ENCODE measurements at places on chromosomes 11 and 22.

GRCh38 chr22:20550851-20551744 is 43.7 kb downstream of the MED15 start:
- peak; percentile 78 for DNase-seq

DNA sequence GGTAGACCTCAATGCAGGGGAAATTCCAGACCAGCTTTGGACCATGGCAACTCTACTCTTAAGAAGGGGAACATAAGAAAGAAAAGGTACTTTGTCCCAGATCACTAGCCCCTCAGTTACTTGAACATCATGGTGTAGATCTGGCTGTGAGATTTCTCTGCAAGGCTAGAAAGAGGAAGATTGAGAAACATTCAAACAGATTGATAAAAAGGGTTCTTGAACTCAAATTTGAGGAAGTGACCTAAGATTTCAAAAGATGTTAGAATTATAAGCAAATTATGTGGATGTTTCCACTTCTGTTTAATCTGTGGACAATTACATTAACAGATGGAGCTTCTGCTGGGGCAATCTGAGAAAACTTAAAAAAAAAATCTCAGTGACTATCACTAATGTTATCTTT is 21.8 kb upstream of the UPB1 start:
- no peak for DNase-seq

- DNase-seq: no peak
Observed at GRCh38 chr11:2379466-2380174, 2.5 kb downstream of the CD81 start.

DNA sequence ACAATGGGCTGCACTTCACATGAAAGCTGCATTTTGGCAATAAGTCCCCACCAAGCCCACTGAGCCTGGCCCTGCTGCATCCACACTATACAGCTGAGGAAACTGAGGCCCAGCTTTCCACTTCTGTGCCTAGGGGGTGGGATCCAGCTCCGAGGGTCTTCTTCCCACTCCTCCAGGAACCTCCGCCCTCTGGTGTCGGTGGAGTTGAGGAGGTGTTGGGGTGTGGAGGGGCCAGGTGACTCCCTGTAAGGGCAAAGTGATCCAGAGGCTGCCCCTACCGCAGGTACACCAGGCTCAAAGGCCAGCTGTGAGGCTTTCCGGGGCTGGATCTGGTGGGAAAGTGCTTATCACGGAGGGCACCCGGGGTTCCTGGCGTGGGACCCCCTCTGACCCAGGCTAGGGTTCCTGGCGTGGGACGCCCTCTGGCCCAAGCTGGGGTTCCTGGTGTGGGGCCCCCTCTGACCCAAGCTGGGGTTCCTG is 125.0 kb downstream of the KCNQ1 start:
- no peak for DNase-seq

DNA sequence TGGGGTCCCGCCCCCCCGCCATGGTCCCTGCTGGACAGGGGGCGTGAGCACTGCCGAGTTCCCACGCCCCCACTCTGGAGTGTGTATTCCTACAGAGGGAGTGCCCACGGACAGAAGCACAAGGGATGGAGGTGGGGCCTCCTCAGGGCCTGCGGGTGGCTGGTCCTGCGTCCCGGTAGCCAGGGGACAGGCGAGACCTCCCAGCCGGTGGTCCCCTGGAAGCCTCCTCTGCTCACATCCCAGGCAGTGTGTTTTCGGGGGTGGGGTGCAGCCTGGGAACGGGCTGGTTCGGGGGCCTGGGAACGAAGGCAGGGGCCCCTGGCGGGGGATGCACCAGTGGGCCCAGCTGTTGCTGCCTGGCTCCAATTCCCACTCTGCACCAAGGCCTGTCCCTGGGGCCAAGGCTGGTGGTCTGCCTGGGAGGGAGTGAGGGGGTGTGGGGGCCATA is 16.1 kb downstream of the GP1BB start:
- DNase-seq: no peak

- DNase-seq: no peak
Observed at GRCh38 chr11:67309661-67310061, 6.3 kb downstream of the SSH3 start.

- no peak for DNase-seq
Observed at GRCh38 chr11:34633990-34634693, 13.2 kb downstream of the EHF start.

GRCh38 chr11:71336996-71337754 is 84.8 kb upstream of the SHANK2 start:
- DNase-seq: no peak

DNA sequence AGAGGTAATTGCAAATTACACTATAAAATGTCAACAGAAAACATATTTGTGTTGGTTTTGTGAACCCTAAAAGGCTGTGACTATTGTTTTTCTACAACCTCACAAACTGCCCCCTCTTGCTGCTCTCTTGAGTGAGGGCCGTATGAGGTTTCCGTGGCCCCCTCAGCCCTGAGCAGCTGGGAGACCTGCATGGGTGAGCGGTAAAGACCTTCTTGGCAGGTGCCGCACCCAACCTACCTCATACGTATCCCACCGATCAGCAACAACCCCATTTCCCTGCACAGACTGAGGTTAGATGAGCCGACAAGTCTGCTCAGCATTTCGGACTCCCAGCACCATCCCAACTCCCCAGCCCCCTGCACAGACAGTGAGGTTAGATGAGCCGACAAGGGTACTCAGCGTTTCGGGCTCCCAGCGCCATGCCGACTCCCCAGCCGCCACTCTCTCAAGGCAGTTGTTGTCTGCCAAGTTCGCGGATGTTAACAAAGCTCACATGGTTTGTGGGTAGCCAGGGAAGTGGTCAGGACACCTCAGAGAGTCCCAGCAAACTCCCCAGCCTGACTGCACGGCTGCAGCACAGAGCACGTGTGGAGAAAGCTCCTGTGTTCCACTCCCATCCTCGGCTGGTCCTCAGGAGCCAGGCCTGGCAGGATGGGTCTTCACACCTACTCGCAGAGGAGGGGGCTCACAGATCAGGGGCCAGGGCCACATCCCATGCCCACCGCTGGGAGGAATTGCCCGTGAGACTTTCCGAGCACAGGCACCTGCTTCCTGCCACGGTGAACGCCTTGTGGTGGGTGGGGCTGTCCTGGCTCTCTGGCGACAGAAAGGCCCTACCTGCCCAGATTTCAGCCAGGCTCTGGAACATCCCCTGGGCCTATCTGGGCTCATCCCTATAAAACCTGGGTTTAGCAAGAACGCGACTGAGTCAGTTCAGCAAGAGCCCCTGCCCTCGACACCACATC is 502.9 kb downstream of the BRD1 start:
- DNase-seq: no peak

DNA sequence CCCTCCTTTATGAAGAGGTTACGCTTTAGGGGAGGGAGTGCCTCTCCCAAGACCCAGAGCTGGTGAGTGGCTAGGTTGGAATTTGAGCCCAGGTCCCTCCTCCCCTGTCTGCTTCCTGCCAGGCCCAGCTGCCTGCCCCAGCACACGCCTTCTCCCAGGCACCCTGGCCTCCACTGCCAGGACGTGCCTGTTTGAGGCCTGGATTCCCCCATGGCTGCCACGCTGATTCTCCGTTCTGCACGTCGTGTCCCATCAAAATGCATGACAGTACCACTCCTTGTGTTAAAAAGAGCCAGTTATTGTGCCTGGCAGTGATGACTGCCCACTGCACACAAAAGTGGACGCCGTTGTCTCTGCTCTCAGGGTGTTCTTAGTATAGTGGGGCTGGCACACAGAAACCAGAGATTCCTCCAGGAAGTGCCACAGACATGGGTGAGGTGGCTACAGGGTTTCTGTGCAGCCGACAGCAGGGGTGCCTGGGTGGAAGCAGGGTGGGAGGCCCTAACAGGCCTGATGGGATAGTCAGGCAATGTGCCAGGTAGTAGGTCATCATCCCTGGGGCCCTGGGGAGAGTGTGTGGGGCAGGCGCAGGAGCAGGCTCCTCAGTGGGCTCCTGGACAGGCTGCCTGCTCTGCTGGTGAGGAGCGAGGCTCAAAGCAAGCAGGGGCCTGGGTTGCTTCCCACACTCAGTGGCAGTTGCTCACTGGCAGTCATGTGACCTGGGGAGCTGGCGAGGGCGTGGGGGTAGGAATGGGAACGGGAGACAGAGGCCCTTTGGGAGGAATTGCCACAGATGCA is 24.2 kb downstream of the MED15 start:
- DNase-seq: peak; percentile 81

- no peak for DNase-seq
Observed at GRCh38 chr11:23490557-23491235, 630.4 kb upstream of the CCDC179 start.

- DNase-seq: peak; percentile 80
Observed at GRCh38 chr22:41598081-41598480, 8.4 kb upstream of the PMM1 start.

DNA sequence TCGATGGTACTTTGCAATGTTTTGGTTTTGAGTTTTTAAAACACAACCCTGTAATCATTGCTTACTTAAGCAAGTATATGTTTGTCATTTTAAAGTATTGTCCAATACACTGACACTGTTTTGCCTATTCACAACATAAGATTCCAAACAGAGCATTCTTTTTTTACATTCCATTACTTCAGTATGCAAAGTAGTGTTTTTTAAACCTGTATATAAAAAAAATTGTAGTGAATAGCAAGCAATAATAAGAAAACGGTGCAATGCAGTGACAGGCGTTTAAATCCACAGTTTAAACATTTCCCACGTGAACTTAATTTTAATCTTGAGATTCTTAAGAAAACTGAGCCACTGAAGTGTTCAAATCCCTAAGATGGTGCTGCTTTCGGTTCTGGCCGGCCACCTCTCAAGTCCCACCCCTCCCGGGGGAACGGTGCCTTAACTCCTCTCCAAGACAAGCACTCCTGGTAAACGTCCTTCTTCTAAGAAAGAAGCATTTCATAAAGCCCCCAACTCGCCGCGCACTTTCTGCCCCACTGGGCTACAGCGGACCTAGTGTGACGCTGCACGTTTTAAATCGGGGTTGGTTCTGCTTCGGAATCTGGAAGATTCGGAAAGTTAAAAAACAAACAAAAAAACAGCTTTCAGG is 2.9 kb downstream of the PGR start:
- peak; percentile 21 for DNase-seq

Data from AG08396 (cell line).